Islet precursor cell (in vitro differentiated cells): ENCODE measurements at places on chromosomes 12 and 14.

GRCh38 chr12:89073027-89073398, 279.3 kb downstream of the DUSP6 start:
- DNase-seq, result no peak

- peak; percentile 95 for DNase-seq
Measured at GRCh38 chr12:96195845-96196451, 1.8 kb downstream of the ELK3 start.

GRCh38 chr12:54032086-54032619, 697 bp upstream of the HOXC5 start:
- DNase-seq, result no peak

GRCh38 chr12:128339631-128340030, 72.7 kb downstream of the TMEM132C start:
- DNase-seq, result no peak

GRCh38 chr14:75649773-75650172, 10.9 kb downstream of the ERG28 start:
- DNase-seq, result no peak

GRCh38 chr12:43736927-43737440, 21.6 kb downstream of the PUS7L start:
- DNase-seq, result no peak
